ENCODE measurements at places on chromosomes 3 and 15. TPM values are rescaled to one million over a fixed set of nuclear protein-coding genes. Genes with fewer than 3 reads are reported as not detected.
A peak's percentile ranks its signal among the peaks of the same experiment; 100 is the strongest.

GRCh38 chr15:63530752-63531299 is 26.4 kb downstream of the USP3 start:
- H3K4me1 ChIP-seq: peaks cover 15% of the 10 kb centered on the region
- H3K27ac ChIP-seq: no peak overlapping the region
- H3K27me3 ChIP-seq: no peaks in the 10 kb centered on the region
- H3K36me3 ChIP-seq: peaks cover 5% of the 10 kb centered on the region
- no peak overlapping the region for H3K4me3 ChIP-seq

- no peak overlapping the region for H3K4me3 ChIP-seq
- no peaks in the 10 kb centered on the region for H3K36me3 ChIP-seq
- peak overlapping the region; percentile 0 for H3K27ac ChIP-seq
- H3K4me1 ChIP-seq: peaks cover 62% of the 10 kb centered on the region
- DNase-seq: no peak
Measured at GRCh38 chr15:38883987-38884386, 319.4 kb upstream of the RASGRP1 start.

Gene NMB
- 4.7 TPM for total RNA-seq

Gene COL7A1
- 18.9 TPM for total RNA-seq

DNA sequence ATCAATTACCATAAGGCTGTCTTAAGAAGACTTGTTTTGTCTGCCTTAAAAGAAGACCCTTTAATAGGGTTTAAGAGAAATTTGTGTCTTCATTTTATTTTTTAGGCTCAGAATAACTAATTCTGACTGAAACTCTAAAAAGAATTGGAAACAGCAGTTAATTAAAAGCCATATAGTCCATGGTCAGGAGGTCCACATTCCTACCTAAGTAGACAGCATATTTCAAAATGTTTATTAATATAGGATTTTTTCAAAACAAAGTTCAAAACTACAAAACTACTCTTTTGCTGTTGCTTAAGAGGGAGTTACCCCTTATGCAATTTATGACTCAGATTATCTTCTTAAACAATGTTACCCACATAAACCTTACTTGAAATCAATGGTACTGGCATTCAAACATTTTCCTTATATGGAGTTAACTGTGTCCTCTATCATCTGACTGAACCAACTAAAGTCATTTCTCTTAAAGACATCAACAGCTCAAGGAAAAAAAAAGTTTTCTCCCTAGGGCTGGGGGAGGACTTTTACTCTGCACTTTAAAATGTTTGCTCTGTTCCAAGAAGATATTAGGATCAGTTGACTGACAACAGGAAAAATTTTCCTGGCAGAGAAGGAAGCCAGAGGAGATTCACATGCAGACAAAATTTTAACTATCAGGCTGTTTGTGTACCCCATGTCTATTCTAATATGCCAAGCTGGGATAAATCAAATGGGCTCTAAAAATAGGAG is 56.8 kb upstream of the NANOGP8 start:
- no peak for DNase-seq
- no peak overlapping the region for H3K4me3 ChIP-seq
- no peaks in the 10 kb centered on the region for H3K36me3 ChIP-seq
- H3K27me3 ChIP-seq: no peaks in the 10 kb centered on the region
- H3K4me1 ChIP-seq: peaks cover 18% of the 10 kb centered on the region
- H3K27ac ChIP-seq: peak overlapping the region; percentile 69

GRCh38 chr15:33040496-33040895 is 154.0 kb downstream of the FMN1 start:
- no peak for DNase-seq
- H3K27ac ChIP-seq: no peak overlapping the region
- no peaks in the 10 kb centered on the region for H3K27me3 ChIP-seq

- no peak for DNase-seq
- H3K27me3 ChIP-seq: peaks cover 25% of the 10 kb centered on the region
- H3K27ac ChIP-seq: no peak overlapping the region
- no peak overlapping the region for H3K4me3 ChIP-seq
Measured at GRCh38 chr3:194294895-194295214, 56.3 kb downstream of the CPN2 start.

- no peak overlapping the region for H3K27ac ChIP-seq
- DNase-seq: no peak
- H3K4me3 ChIP-seq: no peak overlapping the region
- H3K27me3 ChIP-seq: peaks cover 10% of the 10 kb centered on the region
- no peaks in the 10 kb centered on the region for H3K36me3 ChIP-seq
Measured at GRCh38 chr3:176561826-176562225, 635.5 kb downstream of the TBL1XR1 start.

Gene MKRN3
- not detected for total RNA-seq

Data from osteocyte (in vitro differentiated cells).